HL-60 (cell line): ENCODE measurements at places on chromosomes 12 and 14.

- no peak for DNase-seq
These were observed 2.6 kb downstream of the GDF11 start for GRCh38 chr12:55745361-55746173.

DNA sequence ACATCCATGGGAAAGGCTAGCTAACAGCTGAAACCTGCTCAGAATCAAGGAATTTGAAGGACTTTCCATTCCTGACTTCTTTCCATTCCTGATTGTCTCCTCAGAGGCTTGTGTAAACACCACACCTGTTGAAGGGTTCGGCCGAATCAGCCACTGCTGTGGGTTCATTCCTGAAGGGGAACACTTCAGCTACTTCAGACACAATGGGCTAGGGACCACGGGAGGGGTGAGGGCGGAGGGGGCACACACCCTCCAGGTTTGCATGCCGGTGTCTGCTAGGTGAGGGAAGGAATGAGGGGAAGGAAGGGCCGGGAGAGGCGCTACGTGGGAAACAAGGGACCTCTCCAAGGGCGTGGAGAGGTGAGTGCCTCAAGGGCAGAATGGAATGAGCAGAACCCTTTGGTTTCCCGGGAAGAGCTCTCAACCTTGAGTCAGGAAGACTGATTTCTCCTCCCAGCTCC, 1.3 kb downstream of the GPRC5A start:
- no peak for DNase-seq

DNA sequence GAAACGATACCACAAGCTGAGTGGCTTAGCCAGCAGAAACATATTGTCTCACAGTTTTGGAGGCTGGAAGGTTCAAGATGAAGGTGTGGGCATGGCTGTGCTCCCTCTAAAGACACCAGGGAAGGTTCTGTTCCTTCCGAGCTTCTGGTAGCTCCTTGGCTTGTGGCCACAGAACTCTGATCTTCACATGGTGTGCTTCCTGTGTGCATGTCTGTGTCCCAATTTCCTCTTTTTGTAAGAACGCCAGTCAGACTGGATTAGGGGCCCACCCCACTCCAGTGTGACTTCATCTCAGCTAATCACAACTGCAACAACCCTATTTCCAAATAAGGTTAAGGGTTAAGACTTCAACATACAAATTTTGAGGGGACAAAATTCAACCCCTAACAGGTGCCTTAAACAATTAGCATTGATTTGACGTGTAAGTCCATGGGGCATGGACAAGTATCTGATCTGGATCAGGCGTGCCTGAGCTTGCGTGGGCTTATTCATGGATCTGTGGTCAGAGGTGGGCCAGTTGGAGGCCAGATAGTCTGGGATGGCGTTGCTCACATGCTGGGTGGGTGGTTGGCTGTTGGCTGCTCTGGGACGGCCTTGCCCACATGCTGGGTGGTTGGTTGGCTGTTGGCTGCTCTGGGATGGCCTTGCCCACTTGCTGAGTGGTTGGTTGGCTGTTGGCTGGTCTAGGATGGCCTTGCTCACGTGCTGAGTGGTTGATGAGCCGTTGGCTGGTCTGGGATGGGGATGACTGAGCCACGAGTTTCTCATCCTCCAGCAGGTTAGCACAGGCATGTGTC, 88.5 kb downstream of the LGMN start:
- DNase-seq, result no peak

- DNase-seq, result no peak
These were observed 346.6 kb downstream of the NAV3 start for GRCh38 chr12:78177298-78177697.

GRCh38 chr12:120072472-120073249, 43.9 kb downstream of the RAB35 start:
- no peak for DNase-seq

DNA sequence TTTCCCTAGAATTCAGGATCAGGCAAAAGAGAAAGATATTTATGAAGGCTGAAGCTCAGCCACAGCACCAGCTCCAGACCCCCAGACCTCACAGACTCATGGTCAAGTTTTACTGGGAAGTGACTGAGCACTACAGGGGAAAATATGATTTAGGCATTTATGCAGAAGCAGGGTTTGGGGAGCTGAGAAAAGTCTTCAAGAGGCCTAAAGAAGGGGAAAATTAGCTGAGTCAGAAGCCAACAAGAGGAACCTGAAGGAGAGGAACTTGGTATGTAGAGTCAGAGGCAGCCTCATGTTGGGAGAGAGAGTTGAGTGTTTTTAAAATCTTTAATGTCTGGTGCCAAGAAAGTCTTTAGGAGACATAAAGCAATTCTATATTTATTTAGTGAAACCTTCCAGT, 63.0 kb downstream of the FOS start:
- DNase-seq, result peak; percentile 37

DNA sequence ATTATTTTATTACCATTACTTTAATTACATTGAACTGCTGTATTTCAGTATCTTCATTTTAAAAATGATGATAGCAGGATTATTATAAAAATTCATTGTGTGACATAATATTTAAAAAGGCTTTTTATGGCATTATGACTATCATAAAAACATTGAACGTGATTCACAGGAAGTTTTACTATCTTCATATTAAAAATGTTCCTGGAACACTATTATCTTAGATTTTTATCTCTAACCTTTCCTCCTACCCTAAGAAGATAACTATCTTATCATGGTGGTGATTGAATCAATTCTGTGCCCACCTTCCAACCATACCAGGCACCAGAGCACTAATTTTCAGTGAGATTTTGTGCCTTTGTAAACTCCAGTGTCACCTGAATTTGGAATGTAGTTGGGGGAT, 16.2 kb downstream of the LRRC9 start:
- DNase-seq, result no peak

DNA sequence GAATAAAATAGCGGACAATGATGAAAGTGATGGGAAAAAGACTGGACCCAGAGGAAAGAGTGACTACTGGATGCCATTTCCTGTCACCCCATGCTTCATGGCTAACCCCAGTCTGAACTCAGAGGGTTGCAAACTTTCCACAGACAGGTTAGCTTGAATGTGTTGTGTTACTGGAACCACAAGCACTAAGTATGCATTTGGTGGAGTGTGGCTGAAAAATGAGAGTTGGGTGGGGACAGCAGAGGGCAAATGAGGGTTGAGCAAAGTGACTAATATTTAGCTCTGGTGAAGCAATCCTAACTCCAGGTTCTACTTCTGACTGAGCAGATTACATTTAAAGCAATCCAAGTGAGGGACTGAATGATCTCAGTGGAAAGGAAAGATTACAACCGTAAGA, 1.6 kb downstream of the SLC16A7 start:
- DNase-seq, result peak; percentile 75

DNA sequence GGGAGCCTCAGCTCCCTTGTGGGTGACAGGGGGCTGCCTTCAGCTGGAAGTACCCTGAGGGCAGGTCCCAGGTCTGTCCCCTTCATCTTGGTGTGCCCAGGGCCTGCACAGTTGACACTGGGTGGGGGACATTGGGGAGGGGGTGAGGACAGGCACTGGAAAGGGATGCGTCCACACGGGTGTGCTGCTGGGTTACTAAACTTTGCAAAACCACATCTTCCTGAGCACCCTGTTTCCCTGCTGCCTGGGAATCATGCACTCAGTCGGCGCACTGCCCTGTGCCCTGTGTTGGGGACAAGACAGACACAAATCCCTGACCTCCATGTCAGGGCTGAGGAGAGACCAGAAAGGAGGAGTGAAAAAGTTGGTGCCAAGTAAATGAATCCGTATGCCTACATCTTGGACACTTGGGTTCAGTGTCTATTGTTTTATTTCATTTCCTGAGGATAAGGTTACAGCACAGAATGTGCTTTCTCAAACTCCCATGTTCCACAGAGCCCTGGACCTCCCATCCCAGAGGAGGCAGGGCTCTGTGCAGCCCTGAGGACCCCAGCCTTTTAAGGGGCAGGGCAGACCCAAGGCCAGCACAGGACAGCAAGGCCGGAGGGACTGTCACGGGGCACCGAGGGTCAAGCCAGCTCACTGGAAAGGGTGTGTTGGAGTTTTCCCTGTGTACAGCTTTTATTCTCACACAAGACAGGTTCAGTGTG, 2.9 kb upstream of the SLC25A29 start:
- DNase-seq, result no peak

GRCh38 chr14:76413106-76413961, 37.4 kb downstream of the ESRRB start:
- DNase-seq, result no peak

DNA sequence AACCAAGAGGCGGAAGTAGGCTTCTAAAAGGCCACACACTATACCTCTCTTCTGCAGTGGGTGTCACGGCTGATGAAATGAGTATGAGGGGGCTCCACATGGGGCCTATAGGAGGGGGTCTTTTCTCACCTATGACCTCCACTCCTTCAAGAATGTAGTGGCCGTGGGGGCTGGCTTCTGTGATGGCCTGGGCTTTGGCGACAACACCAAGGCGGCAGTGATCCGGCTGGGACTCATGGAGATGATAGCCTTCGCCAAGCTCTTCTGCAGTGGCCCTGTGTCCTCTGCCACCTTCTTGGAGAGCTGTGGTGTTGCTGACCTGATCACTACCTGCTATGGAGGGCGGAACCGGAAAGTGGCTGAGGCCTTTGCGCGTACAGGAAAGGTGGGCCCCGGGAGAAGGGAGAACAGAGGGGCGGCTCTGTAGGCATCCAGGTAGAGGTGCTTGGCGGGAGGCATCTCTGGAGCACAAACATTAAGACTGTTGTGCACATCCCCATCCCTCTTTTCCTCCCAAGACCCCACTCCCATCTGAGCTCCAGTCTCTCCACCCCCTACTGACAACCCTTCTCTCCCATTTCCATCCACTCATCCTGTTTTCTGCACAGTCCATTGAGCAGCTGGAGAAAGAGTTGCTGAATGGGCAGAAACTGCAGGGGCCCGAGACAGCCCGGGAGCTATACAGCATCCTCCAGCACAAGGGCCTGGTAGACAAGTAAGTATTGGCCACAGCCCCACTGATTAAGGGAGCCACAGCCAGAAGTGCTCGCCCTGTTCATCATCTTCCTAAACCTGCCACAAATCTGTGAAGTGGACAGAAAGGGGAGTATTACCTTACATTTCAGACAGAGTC, 3.8 kb downstream of the GPD1 start:
- DNase-seq, result no peak

DNA sequence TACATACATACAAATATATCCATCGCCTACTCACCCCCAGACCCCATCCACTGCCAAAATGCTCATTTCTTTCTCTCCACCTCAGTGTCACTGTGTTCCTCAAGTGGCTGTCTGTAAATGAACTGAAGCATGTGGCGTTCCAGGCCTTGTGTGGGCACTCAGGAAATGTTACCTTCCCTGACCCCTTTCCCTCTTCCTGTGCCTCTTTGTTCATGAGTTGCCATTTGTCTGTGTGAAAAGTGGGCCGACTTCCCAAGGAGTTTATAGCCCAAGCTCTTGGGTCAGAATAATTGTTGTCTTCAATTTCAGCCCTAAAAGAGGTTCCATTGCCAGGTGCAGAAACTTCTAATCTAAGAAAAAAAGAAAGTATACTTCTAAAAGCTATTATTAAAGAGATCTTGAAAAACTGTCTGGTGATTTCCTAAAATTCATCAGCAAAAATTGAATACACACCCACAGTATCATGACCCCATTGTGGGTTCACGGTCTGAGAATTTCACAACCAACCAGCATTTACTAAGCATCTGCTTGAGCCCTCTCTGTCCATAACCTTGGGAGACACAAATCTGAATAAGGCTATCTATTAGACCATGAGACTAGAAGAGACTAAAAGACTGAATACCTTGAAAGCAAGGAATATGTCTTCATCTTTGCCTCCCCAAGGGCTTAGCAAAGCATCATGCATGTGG, 201.4 kb upstream of the EEA1 start:
- no peak for DNase-seq

DNA sequence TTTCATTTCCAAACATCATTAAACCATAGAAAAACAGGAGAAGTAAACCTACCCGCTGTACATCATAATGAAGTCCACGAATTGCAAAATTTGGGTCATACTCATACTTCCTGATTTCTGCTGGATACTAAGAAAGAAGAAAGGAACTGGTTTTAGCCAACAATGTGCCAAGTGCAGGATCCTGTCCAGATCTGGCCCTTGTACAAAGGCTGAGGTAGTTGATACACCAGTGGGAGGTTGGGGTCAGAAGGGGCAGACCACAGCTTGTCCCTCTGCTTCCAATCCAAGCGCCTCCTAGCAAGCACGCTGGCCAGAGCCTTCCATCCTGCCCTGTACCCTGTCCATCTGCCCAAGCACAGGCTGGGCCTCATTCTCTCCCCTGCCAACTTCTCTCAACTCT, 34.2 kb downstream of the NT5DC3 start:
- DNase-seq, result no peak

- DNase-seq, result no peak
These were observed 1.9 kb downstream of the BMP4 start for GRCh38 chr14:53954551-53955228.

GRCh38 chr12:2294651-2295475, 242.1 kb downstream of the CACNA1C start:
- peak; percentile 99 for DNase-seq

- no peak for DNase-seq
These were observed 163.6 kb upstream of the PARP11 start for GRCh38 chr12:4036671-4037271.

DNA sequence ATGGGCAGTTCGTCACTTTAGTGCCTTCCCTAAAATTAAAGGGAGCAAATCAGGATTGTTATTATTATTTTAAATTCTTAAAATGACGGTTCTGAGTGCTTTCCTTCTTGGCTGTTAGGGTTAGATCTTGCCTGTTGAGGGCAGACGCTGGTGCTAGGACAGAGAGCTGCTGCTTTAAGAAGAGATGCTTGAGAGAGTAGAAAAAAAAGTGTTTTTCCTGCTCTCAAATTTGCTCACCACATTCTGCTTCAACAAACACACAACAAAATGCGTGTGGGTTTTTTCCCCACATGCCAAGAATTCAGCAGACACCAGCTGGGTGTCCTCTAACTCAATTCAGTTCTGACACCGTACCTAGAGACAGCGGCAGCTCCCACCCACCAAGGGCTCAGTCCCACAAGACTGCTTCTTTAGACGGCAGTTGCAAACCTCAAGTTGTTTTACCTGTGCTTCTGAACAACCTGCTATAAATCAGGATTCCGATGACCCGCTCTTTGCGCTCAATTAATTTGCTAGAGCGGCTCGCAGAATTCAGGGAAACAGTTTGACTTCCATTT, 75.8 kb upstream of the RIN3 start:
- no peak for DNase-seq

- no peak for DNase-seq
These were observed 19.6 kb downstream of the RMST start for GRCh38 chr12:97482143-97482693.

GRCh38 chr12:96445691-96446583, 43.4 kb upstream of the CFAP54 start:
- DNase-seq, result no peak

GRCh38 chr12:66662729-66663128, 16.1 kb downstream of the GRIP1 start:
- DNase-seq, result no peak

DNA sequence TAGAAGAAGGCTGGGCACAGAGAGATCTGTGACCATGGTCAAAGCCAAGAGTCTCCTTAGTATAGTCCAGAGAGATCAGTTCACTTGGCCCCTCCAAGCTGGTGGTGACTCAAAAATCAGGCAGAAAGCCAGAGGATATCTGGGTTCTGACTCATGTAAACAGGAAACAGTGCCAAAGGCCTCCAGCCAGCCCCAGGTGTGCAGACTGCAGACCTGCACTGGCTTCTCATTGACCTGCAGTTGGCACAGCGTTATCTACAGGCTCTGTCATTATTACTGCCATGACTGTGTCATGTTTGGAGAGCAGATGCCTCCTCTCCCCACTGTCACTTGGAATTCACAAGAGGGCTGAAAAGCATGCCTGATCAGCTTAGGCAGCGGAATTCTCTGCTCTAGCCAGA, 295.7 kb upstream of the PRKD1 start:
- DNase-seq, result no peak
